ENCODE measurements at places on chromosomes 13 and 19.

- no peak for DNase-seq
Observed at GRCh38 chr13:63110466-63110865, 1694.8 kb upstream of the PCDH20 start.

GRCh38 chr13:42373048-42373812 lies 101.3 kb downstream of the AKAP11 start:
- no peak for DNase-seq

DNA sequence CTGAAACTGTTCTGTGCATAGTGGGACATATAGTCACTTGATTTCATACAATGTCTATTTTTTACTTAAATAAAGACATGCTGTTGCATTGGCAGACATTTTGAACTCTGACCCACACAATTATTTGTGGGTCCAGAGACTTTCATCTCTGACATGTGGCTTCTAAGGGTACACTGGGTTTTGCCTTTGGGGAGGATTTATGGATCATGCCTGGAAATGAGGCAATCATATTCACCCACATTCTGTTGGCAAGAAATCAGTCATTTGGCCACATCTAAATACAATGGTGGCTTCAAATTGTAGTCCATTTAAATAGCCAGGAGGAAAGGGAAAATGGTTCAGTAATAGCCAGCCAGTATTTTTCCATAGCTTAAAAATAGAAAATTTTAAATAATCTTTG lies 238.3 kb upstream of the KLF12 start:
- DNase-seq, result peak; percentile 4

- DNase-seq, result no peak
Observed at GRCh38 chr13:72462726-72463125, 264.7 kb downstream of the MZT1 start.

DNA sequence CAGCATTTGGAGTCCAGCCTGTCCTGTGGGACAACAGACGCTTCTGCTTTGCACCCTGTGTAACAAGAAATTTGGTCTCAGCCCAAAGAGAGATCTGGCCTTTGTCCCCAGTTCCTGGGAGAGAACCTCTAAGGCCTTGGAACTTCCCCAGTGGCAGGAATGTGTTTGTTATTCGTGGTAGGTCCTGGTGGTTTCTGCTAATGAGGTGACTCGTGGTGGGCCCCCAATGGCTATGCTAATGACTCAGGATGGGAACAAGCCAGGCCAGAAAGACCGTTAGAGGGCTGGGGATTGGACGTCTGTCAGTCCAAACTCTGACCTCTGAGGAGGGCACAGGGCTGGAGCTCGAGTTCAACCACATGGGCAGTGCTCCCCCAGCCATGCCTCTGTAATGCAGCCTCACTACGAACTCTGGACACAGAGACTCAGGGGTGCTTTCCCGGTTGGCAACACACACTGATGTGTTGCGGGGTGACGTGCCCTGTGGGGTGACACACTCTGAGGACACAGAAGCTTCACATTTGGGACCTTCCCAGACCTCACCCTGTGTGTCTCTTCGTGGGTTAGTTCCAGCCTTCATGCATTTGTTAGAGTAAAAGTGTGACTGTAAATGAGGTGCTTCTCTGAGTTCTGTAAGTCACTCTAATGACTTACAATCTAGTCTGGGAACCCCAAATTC lies 38.9 kb downstream of the TEX29 start:
- DNase-seq, result no peak

GRCh38 chr13:62123409-62123808 lies 707.8 kb upstream of the PCDH20 start:
- no peak for DNase-seq

DNA sequence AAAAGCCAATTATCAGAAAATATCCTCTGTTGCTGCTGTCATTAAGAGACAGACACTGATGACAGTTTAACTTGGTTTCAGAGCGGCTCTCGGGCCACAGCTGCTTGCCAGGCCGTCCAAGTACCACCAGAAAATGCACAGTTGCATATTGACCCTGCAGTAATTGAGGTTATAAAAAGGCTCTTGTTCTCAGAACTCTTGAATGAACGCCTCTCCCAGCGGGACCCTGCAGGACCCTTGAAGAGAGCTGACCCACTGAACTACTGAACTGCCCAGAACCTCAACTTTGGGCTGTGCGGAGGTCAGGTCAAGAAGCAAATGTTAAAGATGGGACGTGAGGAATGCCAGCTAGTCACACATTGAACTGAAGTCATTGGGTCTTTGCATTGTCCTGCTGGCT lies 1559.0 kb upstream of the SLC10A2 start:
- DNase-seq, result no peak

DNA sequence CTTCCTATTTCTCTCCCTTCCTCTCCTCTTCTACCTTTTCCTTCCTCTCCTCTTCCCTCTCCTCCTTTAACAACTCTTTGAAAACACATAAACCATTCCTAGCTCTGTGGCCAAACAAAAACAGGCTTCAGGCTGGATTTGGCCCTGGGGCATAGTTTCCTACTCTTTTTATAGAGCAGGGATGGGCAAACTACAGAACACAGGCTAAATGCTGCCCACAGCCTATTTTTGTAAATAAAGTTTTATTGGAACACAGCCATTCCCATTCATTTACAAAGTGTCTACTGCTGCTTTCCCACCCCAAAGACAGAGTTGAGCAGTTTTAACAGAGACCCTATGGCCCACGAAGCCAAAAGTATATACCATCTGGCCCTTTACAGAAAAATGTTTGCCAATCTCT lies 35.4 kb downstream of the LHFPL6 start:
- DNase-seq, result no peak

DNA sequence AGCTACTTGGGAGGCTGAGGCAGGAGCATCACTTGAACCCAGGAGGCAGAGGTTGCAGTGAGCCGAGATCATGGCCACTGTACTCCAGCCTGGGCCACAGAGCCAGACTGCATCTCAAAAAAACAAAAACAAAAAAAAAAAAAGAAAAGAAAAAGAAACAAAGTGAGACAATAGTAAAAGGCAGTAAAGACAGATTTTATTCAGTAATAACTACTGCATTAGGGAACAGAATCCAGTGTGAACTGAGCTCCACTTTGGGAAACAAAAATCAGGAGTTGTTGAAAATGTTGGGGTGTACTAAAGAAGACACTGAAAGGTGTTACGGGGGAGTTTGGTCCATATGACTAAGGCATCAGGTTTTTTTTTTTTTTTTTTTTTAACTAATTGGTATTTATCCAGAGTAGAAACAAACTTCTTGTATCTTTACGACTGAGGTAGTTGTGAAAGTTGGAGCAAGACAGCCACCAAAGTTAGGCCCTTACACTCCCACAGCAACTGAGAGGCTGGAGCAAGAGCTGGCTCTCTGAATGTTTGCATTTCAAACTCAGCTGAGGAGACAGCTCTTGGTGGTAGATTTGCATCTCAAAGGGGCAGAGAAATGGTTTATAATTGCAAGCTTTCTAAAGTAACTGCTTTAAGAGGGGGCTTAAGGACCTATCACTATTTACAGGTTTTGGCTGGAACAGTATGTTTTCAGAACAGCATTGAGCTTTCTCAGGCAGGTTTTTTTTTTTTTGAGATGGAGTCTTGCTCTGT lies 24.2 kb downstream of the ZNF607 start:
- DNase-seq, result no peak

DNA sequence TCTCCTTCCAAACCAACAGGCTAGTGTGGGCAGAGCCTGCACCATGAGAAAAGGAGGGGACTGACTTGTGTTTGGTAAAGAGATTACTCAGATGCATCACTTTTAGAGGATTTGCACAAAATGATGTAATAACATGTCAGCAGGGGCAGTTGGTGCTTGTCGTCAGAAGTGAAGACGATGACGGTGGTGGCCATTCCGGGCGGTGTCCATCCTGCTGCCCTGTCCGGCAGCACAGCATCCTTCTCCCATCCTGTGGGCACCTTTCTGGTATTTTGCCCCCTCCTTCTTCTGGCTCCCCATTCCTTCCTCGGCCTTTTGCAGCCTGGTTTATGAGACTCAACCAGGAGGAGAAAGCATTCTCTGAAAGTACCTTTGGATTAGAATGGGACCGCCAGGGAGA lies 160.1 kb downstream of the TEX29 start:
- DNase-seq, result no peak

- DNase-seq, result peak; percentile 11
Observed at GRCh38 chr19:46670813-46671212, 9.8 kb upstream of the DACT3 start.

DNA sequence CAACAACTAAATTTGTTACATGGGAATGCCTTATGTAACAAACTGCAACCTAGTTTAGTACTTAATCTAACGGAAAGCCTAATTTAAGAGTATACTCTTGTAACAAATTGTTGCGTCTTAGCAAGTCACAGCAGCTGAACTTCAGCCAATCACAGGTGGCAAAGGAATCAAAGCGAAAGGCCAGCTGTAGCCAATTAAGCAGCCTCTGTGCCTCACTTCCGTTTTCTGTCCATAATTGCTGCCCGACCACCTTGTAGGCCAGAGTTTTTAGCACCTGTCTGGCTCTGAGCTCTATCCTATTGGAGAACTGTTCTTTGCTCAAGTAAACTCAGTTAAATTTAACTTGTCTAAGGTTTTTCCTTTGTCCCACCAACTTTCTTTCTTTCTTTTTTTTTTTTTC lies 18.1 kb upstream of the HSPH1 start:
- no peak for DNase-seq

DNA sequence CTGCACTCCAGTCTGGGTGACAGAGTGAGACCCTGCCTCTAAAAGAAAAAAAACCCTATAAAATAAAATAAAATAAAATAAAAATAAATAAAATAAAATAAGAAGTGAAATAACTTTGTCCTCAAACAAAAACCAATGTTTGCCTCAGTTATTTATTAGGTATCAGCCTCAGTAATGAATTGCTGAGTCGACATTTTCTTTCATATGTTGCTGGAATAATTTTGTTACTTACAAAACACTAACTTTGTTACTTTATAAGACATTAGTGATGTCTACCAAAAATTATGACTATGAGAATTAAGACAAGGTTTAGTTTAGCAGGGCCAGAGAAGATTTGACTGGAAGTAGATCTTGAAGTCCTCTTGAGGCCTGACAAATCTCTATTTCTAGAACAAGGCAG lies 2074.5 kb upstream of the PCDH20 start:
- DNase-seq, result no peak

- DNase-seq, result no peak
Observed at GRCh38 chr13:27551562-27551961, 68.8 kb downstream of the LNX2 start.

DNA sequence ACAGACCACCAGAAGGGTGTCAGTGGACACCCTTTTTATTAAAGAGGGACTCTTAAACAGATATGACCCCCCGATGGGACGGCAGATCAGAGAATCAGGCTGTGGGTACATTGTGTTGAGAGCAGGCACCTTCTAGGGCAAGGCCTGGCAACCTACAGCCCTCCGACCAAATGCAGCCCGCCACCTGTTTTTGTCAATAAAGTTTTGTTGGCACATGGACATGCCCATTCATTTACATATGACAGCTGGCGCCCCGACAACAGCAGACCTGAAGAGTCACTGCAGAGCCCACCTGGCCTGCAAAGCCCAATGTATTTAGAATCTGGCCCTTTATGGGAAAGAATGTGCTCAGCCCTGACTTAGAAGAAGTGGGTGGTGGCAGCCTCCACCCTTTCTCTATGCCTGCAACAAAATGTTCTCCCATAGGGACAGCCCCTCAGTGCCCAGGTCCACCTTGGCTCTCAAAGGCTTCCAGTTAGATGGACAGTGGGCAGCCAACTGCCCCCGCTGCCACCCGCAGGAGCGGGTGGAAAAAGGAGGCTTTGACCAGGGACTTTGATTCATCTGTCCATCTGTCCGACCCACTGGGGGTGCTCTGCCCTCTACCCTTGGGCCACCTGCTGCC lies 184.9 kb downstream of the PTPRS start:
- DNase-seq, result no peak

- DNase-seq, result peak; percentile 6
Observed at GRCh38 chr13:100301418-100301817, 212.5 kb downstream of the PCCA start.

DNA sequence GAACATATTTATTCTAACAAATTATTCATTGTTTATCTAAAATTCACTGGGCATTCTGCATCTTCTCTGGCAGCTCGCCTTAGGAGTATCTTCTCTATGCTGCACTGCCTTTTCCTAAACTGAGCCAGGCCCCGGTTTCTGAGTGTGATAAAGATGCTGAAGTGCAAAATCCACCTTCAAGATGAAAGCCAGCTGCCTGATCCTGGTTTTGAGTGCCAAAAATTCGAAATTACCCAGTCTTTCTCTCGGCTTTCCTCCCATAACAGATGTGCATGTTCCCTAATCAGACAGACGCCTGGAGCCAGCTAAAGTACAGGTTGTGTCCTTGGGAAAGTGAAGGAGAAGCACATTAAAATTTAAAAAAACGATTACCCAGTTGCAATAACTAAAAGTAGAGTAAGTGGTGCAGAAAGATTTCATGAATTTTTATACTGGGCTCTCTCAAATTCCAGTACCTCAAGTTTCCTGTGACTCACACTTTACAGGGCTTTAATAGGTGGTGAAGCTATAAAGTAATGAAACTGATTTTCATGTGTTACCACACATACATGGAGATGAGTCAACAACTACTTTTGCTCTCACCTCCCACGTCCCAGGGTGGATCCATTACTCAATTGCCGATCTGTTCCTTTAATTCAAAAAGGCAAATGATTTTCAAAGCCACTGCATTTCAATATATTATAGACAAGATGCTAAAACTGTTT lies 65.0 kb upstream of the GTF2F2 start:
- DNase-seq, result peak; percentile 88

DNA sequence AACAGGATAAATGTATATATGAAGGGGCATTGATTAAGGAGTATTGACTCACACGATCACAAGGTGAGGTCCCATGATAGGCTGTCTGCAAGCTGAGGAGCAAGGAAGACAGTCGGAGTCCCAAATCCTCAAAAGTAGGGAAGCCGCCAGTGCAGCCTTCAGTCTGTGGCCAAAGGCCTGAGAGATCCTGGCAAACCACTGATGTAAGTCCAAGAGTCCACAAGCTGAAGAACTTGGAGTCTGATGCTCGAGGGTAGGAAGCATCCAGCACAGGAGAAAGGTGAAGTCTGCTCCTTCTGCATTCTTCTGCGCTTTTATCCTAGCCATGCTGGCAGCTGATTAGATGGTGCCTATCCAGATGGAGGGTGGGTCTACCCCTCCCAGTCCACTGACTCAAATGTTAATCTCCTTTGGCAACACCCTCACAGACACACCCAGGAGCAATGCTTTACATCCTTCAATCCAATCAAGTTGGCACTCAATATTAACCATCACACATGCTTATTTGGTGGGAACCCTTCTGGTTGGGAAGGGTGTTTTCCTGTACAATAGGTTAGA lies 55.1 kb downstream of the SLAIN1 start:
- no peak for DNase-seq

DNA sequence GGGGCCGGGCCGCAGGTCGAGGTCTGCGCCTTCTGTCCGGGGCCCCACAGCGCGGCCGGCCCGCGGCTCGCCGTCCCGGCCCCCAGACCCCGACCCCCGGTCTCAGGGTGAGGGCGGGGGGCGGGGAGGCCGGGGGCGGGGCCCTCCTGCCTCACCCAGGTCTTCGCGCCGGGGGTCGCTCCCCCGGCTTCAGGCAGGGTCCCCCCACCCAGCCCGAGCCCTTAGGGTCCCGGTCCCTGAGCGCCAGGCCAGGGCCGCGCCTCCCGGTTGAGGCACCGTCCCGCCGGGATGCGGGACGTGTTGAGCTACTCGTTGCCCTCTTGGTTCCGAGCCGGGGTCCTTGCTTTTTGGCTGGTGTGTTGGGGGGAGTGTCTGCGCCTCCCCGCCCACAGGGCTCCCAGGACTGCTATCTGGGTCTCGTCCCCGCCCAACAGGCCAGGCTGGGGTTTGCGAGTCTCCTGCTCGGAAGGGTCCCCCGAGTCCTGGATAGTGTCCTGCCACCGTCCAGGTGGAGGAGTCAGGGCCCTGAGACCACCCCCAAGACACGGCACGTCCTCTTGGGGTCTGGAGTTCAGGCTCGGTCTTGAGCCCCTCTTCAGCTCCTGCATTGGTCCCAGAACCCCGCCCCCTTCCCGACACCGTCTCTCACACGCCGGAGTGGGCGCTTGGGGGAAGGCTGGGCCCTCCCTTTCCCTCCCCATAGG lies 452 bp downstream of the PIAS4 start:
- no peak for DNase-seq
